Left renal cortex interstitium (tissue), 4 donors: ENCODE measurements at places on chromosomes 16 and 17. TPM values are rescaled to one million over a fixed set of nuclear protein-coding genes. Genes with fewer than 3 reads are reported as not detected.

DNA sequence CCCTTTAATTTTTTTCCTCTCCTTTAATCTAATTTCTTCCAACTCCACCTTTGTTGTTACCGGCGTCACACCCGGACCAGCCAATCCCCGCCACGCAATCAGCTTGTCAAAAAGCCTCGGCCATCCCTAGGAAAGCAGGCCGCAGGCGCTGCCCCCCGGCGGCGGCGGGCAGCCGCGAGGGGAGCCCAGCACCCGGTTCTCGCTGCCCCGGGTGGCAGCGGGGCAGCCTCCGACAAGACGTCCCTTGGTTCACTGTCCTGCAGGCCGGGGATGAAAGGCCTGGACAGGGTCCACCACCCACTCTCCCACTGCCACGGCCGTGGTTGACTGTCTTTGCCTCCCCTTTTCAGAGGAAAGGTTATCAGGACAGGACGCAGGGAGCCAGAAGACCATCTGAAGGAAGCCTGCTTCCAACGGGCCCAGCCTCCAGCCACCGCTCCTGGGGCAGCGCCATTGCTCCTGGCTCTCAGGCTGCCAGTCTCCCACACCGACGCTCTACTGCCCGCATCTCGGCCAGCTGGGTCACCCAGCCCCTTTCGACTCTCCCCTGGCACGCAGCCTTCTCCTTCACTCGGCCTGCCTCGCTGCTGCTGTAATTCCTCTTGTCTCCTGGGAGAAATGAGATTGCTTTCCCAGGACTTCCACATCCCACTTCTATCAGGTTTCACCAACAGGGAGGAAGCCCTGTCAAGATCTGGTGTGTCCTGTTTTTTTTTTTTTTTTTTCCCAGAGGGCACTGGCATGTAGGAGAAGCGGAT, 2.8 kb upstream of the UBTF start:
- DNase-seq = no peak

DNA sequence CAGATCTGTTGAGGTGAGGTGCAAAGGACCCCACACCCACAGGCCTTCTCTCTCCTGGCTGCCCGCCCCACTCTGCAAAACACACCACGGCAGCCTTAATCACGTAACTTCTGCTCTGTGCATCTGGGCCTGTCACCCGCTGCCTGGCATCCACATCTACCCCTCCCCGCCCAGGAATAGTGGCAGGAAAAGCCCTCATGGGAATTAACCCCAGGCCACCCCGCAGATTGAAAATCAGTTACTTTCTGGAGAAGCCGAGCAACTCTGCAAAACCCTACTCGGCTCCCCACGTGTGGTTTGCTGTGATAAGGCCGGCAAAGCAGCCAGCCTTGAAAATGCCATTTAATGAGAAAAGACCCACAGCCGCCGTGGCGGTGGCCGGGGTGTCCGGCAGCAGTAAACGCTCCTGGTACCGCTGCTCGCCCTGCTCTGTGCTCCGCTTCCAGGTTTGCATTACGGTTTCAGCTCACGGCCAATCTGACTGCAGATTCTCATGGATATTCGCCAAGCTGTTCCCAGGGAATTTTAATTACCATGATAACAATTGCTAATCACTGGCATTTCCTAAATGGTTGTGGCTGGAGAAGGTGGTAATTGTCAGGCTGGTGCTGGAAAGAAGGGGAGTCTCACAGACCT, 78.0 kb upstream of the DOC2B start:
- DNase-seq = no peak

DNA sequence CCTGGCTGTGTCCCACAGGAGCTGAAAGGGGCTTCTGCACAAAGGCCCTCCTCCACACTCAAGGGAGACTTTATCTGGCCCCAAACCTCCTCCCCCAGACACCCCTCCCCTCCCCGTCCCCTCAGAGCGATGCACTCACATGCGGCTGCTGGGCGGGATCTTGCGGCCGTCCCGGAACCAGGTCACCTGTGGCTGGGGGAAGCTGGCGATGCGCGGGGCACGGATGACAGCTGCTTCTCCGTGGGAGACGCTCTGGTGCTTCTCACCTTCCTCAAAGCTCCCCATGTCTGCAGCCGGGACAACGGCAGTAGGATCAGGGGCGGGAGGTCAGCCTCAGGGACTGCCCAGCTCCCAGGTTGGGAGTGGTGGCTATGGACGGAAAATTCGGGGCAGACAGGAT, 144.0 kb upstream of the CDC42EP4 start:
- DNase-seq = no peak

- no peak for DNase-seq
Measured at GRCh38 chr17:17567631-17568030, 23.9 kb downstream of the PEMT start.

- DNase-seq = no peak
Measured at GRCh38 chr16:79452671-79453070, 147.9 kb downstream of the MAF start.

Gene TPSAB1
- polyA plus RNA-seq = not detected

- DNase-seq = no peak
Measured at GRCh38 chr17:48878920-48879898, 13.4 kb upstream of the ATP5MC1 start.

GRCh38 chr16:53915452-53916160, 211.7 kb downstream of the FTO start:
- DNase-seq = no peak

Gene TBX6
- polyA plus RNA-seq = 1.5 TPM

DNA sequence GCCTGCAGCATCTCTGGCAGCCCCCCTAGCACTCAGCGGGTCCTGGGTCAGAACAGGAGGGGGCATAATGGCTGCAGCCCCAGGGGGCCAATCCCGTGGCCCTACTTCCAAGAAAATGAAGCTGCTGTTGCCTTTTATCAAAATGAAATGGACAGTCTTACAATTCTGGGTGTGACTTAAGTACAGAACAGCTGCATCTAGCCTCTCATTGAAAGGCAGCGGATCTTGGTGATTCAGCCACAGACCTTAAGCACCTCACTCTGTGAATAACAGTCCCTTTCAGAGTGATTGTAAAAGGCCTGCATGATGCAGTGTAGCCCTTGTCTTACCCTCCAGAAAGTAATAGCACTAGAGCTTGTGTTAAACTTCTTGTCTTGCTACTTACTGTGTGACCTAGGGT, 11.5 kb upstream of the UMOD start:
- DNase-seq = no peak

Gene OTOP2
- not detected for polyA plus RNA-seq

Gene RNF227
- polyA plus RNA-seq = 3.0 TPM

Gene PABPN1L
- not detected for polyA plus RNA-seq

- DNase-seq = no peak
Measured at GRCh38 chr17:9472094-9472493, 103.5 kb downstream of the STX8 start.

Gene KRTAP4-3
- polyA plus RNA-seq = not detected

- no peak for DNase-seq
Measured at GRCh38 chr16:88383401-88384221, 852 bp downstream of the ZNF469 start.

Gene CLEC3A
- 0.52 TPM for polyA plus RNA-seq

DNA sequence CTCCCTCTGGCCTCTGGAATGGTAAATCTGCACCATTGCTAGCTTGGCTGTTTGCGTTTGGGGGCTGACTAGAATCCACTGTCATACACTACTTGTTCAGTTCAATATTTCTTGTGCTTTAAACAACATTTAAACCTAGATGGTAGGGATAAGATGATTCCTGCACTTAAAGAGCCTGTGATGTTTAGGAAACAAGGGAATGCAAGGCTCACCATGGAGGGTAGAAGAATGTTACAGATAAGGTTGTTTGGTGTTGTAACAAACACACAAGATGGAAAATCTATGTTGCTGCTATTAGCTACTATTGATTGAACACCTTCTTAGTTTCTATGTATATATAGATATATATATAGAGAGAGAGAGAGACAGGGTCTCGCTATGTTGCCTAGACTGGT, 31.4 kb downstream of the YPEL2 start:
- DNase-seq = no peak

Gene PRR29
- polyA plus RNA-seq = 4.0 TPM
